ENCODE measurements at places on chromosomes 2 and 18. TPM values are rescaled to one million over a fixed set of nuclear protein-coding genes. Genes with fewer than 3 reads are reported as not detected.
A peak's percentile ranks its signal among the peaks of the same experiment; 100 is the strongest.

The IL36B gene
- not detected for total RNA-seq

The PSTPIP2 gene
- total RNA-seq: 7.2 TPM

DNA sequence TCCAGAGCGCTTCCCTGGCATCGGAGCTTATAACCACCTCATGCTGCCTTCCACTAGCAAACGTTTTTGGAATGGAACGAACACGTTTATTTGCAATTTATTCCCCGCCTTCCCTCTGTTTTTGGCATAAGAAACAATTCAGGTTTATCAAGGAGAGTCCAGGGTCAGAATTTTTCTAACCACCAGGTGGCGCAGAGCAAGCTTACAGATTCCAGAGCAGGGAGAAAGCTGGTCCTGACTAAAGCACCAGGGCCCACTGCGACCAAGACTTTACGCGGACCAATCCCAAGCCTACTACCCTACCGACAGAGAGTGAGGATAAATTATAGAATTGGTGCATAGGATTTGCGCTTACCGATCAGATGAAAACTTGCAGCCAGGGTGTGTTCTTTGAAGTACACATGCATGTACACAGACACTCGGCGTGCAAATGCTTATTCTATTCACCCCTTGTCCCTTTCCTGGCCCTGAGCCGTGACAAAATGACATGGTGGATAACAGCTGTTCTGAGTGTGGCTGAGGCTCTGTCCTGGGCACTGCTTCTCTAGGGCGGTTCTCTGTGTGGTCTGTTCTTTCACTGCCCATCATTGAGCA, 34.7 kb downstream of the NAPG start:
- peak; percentile 22 for DNase-seq

GRCh38 chr2:54652540-54652939, 70.9 kb upstream of the EML6 start:
- DNase-seq: no peak

- DNase-seq: no peak
Observed at GRCh38 chr2:191631754-191632153, 46.2 kb upstream of the NABP1 start.

All from epithelial cell of proximal tubule (primary cell).